ENCODE measurements at places on chromosomes 7 and 10. TPM values are rescaled to one million over a fixed set of nuclear protein-coding genes. Genes with fewer than 3 reads are reported as not detected.

Gene RAPGEF5
- 0.06 TPM for total RNA-seq

Gene MSS51
- total RNA-seq: 0.31 TPM

Gene RTKN2
- 0.83 TPM for total RNA-seq

Gene CYP26A1
- total RNA-seq: 2.7 TPM

Gene LSM8
- total RNA-seq: 39.1 TPM

Gene TRIM56
- total RNA-seq: 13.1 TPM

Gene C10orf90
- total RNA-seq: 2.7 TPM

Gene TAF3
- total RNA-seq: 7.1 TPM

Gene FFAR4
- 0.06 TPM for total RNA-seq

Gene PRLHR
- not detected for total RNA-seq
